ENCODE measurements at places on chromosomes 5 and 9.

DNA sequence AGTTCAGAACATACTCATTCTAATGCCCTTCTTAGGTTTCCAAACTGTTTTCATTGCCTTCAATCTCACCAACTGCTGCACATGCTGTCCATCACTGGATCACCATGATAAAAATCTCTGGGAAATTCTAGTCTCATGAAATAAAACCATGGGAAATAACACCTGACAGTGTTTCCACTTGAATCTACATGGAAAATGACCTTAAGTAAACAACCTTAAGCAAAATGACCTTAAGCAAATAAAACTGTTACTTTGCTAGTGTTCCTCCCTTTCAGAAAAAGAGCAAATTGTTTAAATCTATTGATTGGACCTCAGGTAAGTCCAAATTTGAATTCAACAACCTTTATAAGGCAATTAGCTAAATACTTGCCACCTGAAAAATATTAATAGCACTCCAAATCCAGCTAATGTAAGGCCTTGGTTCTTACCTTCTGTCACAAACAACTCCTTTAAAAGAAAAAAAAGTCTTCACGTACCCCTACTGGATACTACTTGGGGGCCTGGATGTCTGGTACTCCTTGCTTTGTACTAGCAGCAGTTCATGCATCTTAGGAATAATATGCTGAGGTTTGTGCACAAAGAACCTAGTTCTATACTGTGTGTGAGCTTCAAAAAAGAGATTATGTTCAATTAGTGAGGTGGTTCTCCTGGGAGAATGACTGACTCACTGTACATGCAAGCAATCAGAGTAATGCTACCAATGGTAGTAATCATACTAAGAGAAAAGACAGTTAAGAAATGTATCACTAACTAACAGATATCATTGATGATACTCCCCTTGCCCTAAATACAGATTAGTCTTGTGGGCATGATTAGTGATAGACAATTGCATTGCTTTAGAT lies 630.4 kb downstream of the PSAT1 start:
- no peak for DNase-seq

DNA sequence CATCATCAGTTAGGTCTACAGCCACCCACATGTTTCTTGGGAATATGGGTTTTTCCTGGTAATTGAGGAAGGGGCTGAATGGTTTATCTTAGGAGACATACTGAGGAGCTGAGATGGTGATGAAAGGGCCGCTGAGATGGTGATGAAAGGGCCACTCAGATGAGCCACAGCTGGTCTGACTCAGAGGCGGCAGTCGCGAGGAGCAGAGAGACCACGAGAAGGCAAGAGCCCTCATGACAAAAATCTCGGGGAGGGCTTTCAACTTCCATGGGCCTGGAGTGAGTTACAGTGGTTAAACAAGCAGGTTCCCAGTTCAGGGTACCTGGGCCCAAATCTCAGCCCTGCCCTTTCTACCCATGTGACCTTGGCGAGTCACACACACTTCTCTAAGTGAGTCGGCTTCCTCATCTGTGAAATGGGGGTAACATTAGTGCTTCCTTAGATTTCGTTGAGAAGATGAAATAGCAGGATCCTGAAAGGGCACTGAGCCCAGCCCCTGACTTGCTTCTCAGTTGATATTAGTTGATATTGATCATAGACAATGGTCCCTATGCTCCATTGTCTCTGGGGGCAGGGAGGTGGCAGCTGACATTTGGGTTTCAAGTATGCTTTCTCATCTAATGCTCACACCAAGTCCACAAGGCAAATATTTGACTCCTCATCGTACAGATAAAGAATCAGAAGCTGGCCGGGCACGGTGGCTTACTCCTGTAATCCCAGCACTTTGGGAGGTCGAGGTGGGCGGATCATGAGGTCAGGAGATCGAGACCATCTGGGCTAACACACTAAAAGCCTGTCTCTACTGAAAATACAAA lies 169.5 kb downstream of the RGS3 start:
- no peak for DNase-seq

GRCh38 chr5:15489571-15490235 lies 10.3 kb upstream of the FBXL7 start:
- no peak for DNase-seq

- no peak for DNase-seq
Measured at GRCh38 chr5:141514330-141515133, 25.7 kb downstream of the PCDHGC5 start.

DNA sequence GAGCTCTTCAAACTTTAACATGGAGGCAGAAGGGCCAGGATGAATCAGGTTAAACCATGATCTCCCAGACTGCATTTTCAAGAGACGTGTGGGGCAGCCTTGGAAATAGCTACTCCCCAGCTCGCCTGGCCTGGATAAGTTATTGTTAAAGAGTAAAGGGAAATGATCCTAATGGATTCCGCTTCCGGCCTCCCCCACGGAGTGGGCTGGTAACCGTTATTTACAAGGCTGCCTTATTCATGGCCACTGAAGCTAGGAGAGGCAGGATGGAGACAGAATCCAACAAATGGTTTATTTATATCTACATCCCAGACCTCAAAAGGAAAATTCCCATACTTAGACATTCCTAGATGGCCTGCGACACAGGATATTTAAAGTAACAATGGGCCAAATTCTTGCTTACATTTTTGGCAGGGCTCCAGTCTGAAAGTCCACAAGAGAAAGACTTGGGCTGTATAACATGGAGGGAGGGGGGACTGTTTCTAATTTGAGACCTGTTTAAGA lies 27.9 kb downstream of the SPRY4 start:
- DNase-seq = peak; percentile 63

DNA sequence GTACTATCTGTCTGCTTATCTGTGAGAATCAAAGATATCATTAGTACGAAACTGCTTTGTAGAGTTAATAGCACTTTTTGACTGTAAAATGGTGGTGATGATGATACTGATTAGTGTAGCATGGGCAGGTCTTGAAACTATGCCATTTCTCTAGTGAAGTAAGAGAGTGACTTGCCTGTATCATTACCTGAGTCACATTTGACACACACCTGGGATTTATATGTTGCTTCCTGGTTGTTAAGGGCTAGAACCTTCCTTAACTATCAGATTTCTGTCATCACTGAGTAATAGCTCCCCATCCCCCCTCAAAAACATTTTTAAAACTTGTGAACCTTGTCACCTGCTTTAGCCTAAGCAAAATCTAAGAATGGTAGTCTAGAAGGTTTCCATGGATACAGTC lies 135.6 kb upstream of the RORB start:
- DNase-seq = no peak

- no peak for DNase-seq
Measured at GRCh38 chr9:2984491-2984890, 140.6 kb upstream of the PUM3 start.

DNA sequence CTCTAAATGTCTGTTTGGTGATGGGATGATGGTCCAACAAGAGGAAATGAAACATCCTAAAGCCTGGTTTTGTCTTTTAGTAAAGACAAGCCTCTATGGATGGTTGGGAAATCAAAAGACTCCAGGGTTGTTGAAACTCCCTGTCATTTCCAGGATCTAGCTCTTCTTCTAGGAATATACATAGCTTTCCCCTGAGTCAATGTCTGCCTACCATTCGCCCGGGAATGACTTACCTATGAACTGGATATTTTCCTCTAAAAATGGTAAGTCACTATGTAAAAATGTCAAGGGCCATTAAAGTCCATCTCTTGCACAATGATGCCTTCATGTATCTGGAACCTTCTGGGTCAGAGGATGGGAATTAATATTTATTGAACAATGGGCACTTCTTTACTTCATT lies 11.1 kb upstream of the KIF12 start:
- no peak for DNase-seq

DNA sequence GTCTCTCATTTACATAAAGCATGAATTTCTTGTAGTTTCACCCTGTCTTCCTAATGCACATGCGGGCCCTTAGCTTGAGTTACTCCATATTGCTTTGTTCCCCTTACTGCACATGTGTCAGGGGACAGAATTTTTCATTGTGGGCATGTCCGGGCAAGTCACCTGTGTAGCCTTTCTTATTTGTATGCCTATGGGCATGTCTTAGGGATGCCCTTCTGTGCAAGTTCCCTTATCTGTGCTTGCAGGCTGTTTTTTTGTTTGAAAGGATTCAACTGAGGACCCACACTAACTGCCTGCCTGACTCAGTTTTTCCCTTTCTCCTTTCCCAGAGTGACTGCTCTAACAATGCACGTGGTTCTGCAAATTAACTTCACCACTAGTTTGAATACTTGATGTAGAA lies 161.7 kb downstream of the YTHDC2 start:
- no peak for DNase-seq

GRCh38 chr9:97332993-97333392 lies 25.5 kb downstream of the CCDC180 start:
- DNase-seq = no peak

DNA sequence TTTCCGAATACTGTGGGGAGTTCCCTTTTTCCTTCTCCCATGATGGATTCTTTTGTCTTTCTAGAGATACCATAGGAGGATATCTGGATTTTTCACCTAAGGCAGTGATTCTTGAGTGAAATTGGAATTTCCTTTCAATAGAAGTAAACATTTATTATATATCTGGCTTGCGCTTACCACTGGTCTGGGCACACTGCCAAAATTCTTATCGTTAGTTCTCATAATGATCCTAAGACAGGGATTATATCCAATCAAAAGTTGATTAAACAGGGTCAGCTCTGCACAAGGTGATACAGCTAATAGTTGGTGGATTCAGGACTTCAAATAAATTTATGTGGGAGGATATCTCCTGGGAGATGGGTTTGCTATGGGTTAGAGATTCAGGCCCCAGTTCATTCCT lies 9.6 kb downstream of the TLE4 start:
- no peak for DNase-seq

GRCh38 chr5:1538276-1538675 lies 14.5 kb upstream of the LPCAT1 start:
- DNase-seq = no peak

- no peak for DNase-seq
Measured at GRCh38 chr5:17413691-17414090, 84.3 kb upstream of the TAF11L2 start.

DNA sequence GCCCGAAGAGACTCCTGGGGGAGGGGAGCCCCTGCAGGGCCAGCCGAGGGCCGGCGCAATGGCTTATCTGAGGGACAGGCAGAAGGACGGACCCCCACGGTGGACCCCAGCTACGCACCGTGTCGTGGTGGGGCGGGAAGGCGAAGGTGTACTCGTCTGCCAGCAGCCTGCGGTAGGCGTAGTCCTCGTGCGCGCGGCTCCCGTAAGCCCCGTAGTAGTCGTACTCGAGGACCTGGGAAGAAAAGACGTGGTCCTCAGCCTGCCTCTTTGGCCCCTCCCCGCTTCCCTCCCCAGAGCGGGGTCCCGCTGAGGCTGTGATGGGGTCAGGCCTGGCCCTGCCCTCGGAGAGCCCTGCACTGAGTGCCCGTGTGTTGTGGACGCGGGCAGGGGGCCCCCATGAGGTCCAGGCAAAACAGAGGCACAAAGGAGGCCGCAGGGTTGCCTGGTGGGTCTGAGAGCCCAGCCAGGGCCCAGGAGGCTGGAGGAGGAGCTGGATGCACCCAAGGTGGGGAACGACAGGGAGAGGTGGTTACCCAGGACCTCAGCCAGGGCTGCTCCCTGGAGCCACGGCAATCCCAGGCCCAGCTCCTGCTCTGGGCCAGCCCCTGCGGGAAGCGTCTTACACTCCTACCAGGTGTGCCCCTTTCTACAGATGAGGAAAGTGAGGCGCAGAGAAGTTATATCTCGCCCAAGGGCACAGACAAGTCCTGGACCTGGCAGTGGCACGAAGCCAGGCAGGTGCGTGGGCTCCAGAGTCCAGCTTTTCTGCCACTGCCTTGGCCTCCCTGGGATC lies 35.2 kb downstream of the SARDH start:
- DNase-seq = no peak

DNA sequence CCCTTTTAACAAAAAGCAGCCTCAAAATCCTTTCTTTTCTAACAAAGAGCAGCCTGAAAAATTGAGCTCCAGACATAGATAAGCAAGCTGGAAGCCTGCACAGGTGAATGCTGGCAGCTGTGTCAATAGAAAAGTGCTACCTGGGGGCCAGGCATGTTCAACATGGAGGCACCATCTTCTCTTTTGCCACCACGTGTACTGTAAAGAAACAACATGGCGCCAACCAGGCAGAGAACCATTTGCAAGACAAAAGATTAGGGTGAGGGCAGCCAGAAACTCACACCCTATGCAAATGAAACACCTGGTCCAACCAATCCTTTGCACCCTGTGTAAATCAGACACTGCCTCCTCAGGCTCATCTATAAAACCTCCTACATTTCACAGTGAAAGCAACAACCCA lies 96.0 kb downstream of the ACTL7B start:
- no peak for DNase-seq

DNA sequence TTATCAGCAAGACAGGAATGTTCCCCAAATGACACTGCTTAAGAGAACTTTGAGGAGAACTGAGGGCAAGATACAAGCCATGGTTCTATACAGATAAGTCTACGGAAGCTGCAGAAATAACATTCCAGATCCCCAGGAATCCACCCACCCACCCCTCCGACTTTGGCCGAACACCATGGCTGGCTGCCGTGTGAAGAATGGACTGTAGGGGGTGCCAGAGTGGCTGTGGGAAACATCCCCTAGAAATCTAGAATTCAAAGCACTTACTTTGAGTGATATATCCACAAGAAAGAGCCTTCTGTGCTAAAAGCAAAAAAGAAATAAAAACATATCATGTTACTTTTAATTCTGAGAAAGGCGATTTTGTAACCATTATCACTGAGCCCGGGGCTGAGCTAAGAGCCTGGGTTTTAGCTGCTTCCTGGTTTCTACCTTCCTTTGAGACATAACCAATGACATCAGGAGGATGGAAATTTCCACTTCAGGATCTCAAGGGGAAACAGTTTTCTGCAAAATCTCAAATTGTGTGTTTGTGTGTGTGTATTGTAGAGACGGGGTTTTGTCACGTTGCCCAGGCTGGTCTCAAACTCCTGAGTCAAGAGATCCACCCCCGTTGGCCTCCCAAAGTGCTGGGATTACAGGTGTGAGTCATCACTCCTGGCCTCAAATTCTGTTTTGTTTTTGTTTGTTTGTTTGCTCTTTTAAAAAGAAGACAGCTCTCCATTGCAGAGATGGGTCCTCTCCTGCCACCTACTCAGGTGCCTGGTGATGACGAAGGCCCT lies 36.4 kb downstream of the GGTA1 start:
- DNase-seq = peak; percentile 67

- no peak for DNase-seq
Measured at GRCh38 chr5:24208686-24209106, 436.1 kb downstream of the CDH10 start.

- DNase-seq = no peak
Measured at GRCh38 chr5:62296998-62297397, 9.0 kb upstream of the KIF2A start.

DNA sequence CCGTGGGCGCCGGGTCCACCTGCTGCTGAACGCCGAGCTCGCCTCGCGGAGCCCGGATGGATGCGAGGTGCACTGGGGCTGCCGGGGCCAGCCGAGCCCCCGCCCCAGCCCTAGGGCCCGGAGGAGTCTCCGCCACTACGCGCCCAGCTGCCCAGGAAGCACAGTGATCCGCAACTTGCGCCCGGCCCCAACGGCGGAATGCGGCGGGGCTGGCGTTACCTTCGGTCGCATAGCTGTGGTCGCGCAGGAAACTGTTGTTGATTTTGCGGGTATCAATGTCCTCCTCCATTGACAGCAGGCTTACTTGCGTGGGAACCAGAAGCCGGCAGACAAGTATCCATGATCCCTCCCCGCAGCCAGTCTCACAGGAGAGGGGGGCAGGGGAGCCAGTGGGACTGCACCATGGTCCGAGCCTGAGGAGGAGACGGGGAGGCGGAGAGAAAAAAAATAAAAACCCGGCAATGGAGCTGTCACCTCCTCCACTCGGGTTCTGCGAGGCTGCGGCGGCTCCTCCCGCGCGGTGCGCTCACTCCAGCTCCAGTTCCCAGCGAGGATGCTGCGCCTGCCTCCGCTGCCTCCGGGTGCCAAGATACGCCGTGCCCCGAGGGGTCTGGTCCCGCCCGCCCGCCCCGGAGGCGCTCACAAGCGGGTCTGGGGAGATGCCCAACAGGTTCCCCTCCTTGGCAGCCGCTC lies 628 bp downstream of the PPP2R2B start:
- DNase-seq = no peak
